ENCODE measurements at places on chromosomes 6 and 20. TPM values are rescaled to one million over a fixed set of nuclear protein-coding genes. Genes with fewer than 3 reads are reported as not detected.

DNA sequence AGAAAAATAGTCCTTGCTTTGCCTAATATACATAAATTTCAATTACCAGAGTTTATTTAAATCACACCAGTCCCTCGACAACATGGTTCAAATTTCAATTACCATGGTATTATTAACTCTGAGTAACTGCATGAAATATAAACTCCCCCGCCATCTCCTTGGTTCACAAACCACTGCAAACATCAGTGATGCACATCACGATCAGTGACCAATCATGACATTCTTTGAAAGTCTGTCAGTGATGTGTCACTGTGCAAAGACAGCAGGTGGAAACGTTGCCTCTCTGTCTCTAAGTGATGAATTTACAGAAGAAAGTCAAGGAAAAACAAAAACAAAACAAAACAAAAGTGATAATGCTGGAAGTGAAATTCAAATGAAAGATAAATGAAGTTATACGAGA is 86.7 kb downstream of the TASP1 start:
- peaks cover 4% of the 10 kb centered on the region for H3K36me3 ChIP-seq
- DNase-seq = no peak
- H3K4me3 ChIP-seq = no peak overlapping the region
- no peak overlapping the region for H3K27ac ChIP-seq

GRCh38 chr6:14442242-14442641 is 324.7 kb downstream of the CD83 start:
- no peaks in the 10 kb centered on the region for H3K4me1 ChIP-seq
- no peak overlapping the region for H3K4me3 ChIP-seq
- H3K27ac ChIP-seq = no peak overlapping the region
- DNase-seq = no peak

- no peaks in the 10 kb centered on the region for H3K27me3 ChIP-seq
- no peaks in the 10 kb centered on the region for H3K36me3 ChIP-seq
- H3K4me1 ChIP-seq = peaks cover 4% of the 10 kb centered on the region
- no peak overlapping the region for H3K27ac ChIP-seq
- no peak for DNase-seq
- no peak overlapping the region for H3K4me3 ChIP-seq
Observed at GRCh38 chr6:90502866-90503407, 83.9 kb downstream of the MAP3K7 start.

DNA sequence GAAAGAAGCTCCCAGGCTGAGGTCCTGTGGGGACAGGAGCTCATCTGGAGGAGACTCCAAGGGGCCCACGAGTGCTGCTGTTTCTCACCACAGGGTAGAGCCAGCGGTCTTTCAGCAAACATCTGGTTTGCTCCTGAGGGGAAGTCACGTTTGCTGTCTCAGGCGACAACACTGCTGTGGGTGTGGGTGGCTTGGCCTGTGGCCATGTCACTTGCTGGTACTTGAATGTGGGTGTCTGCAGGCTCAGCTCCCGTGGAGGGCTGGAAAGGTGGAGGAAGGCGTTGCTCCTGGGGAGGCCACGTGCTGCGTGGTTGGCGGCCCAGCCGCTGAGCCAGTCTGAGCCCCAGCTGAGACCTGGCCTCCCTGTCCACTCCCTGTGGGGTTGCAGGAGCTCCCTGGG is 52.8 kb upstream of the MPC1 start:
- no peaks in the 10 kb centered on the region for H3K27me3 ChIP-seq
- peak; percentile 25 for DNase-seq
- no peak overlapping the region for H3K4me3 ChIP-seq
- H3K4me1 ChIP-seq = no peaks in the 10 kb centered on the region
- H3K27ac ChIP-seq = no peak overlapping the region

GRCh38 chr6:135854799-135855198 is 3.3 kb downstream of the PDE7B start:
- no peak for DNase-seq
- H3K27ac ChIP-seq = no peak overlapping the region
- H3K27me3 ChIP-seq = no peaks in the 10 kb centered on the region
- no peaks in the 10 kb centered on the region for H3K36me3 ChIP-seq

- H3K27ac ChIP-seq = no peak overlapping the region
- H3K4me1 ChIP-seq = peaks cover under 1% of the 10 kb centered on the region
- H3K36me3 ChIP-seq = no peaks in the 10 kb centered on the region
- DNase-seq = no peak
- no peaks in the 10 kb centered on the region for H3K27me3 ChIP-seq
Observed at GRCh38 chr20:53926428-53927028, 143.9 kb downstream of the BCAS1 start.

DNA sequence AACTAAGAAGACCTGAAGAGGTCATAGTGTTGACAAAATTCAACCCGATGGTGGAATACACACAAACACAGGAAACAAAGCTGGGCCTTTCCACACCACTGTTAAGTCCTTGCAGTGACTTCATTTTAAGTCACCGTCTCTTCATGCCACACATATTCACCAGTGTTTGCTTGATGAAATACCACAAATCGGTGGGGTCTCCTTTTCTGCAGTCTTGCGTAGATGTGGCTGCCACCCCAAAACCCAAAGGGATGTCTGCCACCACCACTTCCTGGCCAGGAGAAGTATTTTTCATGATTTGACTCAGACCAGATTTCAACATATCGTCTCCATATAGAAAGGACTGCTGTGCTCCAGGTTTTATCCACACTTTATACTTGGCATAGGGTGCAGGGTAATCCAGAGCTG is 11.0 kb upstream of the COL10A1 start:
- no peak for DNase-seq
- no peak overlapping the region for H3K4me3 ChIP-seq
- no peak overlapping the region for H3K27ac ChIP-seq
- no peaks in the 10 kb centered on the region for H3K36me3 ChIP-seq

Gene MROH8
- 0.79 TPM for total RNA-seq

Gene VARS1
- 154 TPM for total RNA-seq

Gene SF3B5
- 145 TPM for total RNA-seq

Gene OXT
- 0.64 TPM for total RNA-seq

Gene DLL1
- 2.7 TPM for total RNA-seq

Gene PNPLA1
- total RNA-seq = not detected

Measured in H9 (cell line).